ENCODE measurements at places on chromosomes 16 and 17.

DNA sequence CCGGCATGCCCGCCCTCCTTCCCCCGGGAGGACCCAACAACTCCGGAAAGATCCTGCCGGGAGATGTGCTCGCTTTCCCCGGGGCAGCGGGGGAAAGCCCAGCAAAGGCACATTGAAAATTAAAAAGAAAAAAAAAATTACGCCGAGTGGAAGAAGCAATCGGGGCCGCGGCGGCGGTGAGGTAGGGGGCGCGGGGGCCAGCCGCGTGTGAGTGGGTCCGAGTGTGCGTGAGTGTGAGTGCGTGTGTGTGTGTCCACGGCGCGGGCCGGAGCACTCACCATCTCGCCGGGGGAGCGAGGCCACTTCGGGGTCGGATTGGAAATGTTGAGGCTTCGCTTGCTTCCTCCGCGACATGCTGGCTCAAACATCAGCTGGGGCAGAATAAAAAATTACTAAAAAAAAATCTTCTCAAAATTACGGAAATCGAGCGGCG is at the start of gene SALL1:
Gene SALL1, minus strand, starts transcription at position 383 of the 433 bp plus-strand sequence. Its CDS starts 29 bp downstream, at position 354.
- DNase-seq, result no peak

- DNase-seq, result no peak
These were observed 80.4 kb downstream of the MRM3 start for GRCh38 chr17:862582-862981.

DNA sequence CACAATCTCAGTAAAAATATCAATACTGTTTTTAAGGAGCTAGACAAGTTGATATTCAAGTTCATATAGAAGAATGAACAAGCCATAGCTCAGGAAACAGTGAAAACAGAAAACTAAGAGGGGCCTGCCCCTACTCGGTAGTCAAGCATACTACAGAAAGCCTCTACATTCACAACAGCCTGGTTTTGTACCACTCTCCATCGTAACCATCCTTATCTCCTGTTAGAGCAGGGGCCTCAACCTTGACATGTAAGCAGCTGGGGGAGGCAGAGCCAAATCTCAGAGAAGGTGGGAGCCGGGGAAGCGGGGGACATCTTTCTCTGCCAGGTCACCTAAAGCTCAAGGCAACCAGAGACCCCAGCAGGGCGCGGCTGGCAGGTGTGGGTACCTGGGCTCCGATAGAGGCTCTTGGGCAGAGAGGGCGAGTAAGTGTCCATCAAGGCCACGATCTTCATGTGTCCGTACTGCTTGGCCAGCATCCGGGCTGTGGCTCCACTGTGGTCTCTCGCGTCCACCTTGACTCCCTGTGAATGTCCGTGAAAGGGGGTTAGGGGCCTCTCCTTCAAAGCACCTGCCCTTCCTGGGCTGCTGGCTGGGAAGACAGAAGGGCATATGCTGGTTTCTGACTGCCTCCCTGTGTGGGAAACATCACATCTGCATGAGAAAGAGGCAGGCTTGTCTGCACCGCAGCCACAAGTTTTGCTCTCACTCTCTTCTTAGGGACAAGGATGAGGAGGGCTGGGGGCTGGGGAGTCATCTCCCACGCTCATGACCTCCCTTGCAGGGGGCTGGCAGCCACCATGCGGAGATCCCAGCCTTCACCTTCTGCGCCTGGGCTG is 20.2 kb downstream of the ANKS3 start:
- no peak for DNase-seq

- no peak for DNase-seq
These were observed 337.8 kb upstream of the CDH5 start for GRCh38 chr16:66028510-66029216.

DNA sequence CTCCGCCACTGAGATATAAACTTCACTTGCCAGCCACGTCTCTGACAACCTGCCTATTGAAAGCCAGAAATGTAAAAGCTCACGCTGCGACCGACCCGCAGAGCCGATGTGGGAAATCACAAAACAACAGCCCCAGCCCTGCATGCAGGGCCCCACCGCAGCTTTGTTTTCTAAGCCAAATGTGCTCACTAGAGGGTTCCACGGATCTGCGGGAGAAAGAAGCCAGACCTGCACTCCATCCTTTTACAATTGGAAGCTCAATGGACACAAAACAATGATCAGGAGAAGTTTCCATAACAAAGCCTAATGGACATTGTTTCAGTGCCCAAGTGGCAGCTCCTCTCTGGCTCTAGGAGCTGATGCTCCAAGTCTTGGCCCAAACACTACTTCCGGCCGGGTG is 33.1 kb downstream of the WIPI1 start:
- no peak for DNase-seq
